ENCODE measurements at places on chromosomes 7 and 10.

DNA sequence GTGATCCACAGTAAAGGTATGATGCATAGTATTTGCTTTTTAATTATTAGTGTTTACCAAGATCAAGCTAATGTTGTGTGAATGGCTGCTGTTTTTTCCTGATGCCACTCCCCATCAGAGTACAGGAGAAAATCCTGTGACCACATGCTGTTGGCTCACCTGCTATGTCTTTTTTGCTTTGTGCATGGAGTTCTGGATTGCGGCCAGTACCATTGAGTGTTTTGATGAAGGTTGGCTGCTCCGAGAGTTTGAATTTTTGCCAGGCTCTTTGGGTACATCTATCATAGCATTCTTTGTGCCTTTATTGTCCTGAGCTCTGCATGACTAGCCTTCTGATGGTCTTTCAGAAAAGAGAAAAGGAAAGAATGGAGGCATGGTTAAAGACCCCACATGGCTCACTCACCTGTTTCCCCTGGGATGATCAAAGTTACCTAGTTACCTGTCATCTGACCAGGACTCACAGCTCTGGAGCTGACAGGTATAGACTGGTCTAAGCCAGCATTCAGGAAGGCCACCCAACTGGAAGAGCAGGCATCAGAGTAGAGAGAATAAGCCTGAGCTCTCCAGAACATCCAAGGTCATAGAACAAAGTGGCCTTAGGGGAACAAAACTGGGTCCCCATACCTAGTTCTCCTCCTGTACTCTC is 11.8 kb upstream of the SGPL1 start:
- DNase-seq = no peak

DNA sequence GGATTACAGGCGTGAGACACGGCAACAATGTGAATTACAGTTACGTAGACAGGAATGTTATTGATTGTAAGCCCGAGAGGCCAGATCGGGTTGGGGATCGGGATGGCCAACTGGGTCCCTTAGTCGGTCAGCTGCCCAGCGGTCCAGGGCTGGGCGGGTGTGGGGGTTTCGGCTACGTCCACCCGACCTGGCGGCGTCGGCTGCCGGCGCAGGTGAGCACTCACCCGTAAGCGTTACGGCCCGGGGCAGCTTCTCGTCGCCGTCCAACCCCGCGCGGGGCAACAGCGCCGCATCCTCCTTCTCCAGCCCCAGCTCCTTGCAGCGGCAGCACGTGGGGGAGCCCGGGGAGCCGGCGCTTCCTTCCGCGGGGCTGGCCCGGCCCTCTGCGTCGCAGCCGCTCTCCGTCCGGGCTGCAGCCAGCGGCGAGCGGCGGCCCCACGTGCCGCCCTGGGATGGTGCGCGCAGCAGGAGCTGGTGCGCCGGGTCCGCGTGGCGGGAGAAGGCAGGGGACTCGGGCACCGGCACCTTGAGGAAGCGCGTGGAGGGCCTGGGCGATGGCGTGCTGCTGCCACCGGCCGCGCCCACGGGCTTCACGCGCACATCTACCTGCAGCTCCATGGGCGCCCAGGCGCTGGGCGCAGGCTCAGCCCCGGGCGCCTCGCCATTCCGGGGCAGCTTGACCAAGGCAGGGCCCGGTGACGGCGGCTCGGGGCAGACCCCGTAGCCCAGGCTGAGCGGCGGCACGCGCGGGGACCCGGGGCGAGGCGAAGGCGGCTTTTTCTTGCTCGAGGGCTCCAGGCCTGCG is 609 bp downstream of the KLRG2 start:
- no peak for DNase-seq

GRCh38 chr10:89588671-89589070 is 53.3 kb upstream of the SLC16A12 start:
- DNase-seq = no peak

- no peak for DNase-seq
These were observed 95.4 kb upstream of the PRR15 start for GRCh38 chr7:29468196-29468595.

DNA sequence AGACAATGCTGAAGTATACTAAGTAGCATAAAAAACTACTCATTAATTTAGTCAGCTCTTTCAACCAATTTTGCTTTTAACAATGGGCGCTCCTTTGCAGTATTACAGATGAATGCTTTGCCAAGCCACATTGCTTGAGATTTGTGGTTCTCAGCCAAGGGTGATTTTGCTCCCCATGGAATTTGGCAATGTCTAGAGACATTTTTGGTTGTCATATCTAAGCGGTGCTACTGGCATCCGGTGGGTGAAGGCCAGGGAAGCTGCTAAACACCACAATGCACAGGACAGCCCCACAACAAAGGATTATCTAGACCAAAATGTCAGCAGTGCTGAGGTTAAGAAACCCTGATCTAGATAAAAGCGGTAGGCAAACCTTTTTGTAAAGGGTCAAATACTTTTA is 112.0 kb downstream of the UBE2H start:
- no peak for DNase-seq

DNA sequence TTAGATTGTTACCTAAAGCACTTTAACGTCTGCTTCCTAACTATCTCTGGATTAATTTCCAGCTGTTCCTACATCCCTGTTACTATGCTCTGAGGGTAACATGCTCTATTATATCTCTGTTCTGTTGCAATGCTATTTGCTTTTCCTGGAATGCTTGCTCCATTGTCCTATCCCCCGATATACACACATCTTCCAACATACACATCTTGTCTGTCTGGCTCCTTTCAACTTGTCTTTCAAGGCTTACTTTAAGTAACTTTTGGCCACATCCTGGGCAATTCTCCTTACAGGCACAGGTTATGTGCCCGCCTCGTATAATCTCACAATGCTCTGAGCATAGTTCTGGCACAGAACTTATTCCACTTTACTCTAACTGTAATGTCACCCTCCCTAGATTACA is 96.2 kb downstream of the CDK6 start:
- no peak for DNase-seq

DNA sequence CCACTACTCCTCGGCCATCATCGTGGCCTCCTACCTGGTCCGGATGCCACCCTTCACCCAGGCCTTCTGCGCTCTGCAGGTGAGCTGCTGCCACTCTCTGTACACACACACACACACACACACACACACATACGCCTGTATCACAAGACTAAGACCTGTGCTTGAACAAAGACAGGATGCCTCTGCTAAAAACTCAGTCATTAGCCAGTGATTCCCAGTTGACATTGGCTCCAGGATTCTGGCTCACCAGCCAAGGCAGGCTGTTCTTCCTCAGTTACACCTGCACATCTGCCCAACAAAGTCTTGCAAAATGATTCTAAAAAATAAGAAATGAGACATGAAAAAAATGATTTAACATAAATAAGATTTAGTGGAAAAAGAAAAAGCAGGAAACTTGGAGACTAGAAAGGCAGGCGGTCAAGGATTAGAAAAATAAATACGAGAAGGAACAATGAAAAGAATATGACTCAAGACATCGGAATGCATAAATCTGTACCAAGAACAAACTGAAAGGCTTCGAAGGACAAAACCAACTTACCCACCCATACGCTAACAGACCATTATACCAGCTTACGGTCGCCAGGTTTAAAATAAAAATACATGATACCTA is 7.4 kb upstream of the LRRC18 start:
- DNase-seq = no peak

DNA sequence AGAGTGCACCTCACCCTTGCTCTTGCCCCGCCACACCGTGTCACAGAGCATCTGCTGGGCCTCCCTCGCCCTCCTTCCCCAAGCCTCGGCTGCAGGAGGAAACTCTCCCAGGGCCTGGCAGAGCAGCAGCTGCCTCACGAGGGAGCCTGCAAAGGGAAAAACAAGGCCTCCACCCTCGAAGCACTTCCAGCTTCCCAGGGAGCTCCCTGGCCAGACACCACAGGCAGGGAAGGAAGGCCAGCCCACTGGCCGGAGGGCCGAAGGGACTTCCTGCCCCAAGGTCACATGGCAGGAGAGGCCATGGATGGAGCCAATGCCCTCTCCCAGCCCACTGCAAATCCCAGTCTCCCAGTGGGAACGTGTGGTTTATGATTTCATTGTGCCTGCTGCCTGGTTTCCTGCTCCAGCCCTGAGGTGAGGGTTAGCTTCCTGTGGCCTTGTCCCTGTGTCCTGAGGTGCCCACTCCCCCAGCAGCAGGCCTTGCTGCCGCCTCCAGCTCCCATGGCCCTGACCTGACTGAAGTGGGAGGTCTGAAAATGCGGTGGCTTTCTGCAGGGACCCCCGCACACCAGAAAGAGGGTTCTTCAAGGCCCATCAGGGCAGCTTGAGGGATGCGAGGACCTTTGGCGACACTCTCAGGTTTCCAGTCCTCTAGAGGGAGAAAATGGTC is 100.5 kb upstream of the PPIF start:
- no peak for DNase-seq

- no peak for DNase-seq
These were observed 5.9 kb upstream of the CAV1 start for GRCh38 chr7:116518961-116519360.

- DNase-seq = no peak
These were observed 809 bp downstream of the SLC13A1 start for GRCh38 chr7:123198668-123199652.

DNA sequence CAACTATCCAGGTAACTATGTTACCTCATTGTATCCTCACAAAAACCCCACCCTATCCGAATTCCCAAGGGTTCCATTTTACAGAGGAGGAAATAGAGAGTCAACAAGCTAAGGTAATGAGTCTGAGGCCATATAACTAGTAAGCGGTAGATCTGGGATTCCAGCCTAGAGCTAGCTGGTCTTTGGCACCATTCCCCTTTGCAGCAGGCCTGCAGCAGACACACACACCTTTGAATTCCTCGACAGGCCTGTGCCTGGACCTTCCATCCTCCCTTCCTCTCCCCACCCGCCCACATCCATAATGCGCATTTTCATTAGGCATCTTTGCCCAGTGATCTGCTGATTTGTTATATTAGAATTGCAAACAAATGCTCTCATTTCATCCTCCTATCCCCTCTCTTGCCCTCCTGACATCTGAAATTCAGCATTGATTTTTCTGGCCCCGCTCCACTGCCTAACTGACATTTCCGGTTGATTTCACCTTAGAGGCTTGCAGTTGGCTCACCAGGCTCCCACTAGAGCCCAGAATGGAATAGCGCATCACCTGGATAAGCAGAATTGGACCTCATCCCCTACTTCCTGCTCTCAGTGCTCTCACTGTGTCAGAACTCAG is 129.5 kb downstream of the PLXNA4 start:
- DNase-seq = no peak

- DNase-seq = no peak
These were observed 39.1 kb downstream of the DPYSL4 start for GRCh38 chr10:132225849-132226205.

DNA sequence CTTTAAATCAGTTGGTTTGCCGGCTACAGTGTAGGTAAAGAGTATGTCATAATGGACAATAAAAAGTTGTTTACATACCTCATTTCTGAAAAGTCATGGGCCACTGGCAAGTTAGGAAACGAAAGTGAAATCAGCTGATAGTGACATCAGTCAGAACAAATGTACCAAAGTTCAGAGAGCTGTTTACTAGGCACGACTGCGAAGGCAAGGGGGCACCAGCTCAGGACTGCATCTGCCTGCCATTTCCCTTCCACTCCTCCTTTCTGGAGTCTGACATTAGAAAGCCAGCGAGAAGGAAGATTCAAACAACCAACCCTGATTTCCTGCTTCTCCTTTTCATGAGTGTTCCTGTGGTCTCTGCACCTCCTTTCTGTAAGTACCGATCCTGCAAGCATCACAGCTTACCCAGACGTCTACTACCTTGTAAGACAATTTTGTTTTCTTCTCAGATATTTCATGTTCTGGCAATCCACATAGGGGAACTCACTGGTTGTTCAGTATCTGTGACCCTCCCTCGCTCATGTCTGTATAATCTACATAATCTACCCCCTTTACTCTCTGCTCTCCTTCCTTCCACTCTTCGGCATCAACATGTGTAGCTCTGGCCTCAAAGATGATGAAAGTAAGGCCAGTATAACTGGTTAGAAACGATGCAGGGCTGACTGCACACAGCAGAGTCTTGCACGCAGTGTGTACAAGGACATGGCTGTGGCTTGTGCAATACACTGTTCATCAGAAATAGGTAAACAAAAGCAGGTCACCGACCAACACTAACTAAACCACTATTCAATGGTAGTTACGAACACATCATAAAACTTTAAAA is at the start of gene TMEM140:
Gene TMEM140, plus strand, starts transcription at position 174 of the 823 bp plus-strand sequence. CDS start 16,370 bp downstream, outside the sequence.
- no peak for DNase-seq

GRCh38 chr7:82742163-82742562 is 298.6 kb upstream of the CACNA2D1 start:
- DNase-seq = no peak

- DNase-seq = no peak
These were observed 51.5 kb downstream of the PFKFB3 start for GRCh38 chr10:6254201-6254600.

DNA sequence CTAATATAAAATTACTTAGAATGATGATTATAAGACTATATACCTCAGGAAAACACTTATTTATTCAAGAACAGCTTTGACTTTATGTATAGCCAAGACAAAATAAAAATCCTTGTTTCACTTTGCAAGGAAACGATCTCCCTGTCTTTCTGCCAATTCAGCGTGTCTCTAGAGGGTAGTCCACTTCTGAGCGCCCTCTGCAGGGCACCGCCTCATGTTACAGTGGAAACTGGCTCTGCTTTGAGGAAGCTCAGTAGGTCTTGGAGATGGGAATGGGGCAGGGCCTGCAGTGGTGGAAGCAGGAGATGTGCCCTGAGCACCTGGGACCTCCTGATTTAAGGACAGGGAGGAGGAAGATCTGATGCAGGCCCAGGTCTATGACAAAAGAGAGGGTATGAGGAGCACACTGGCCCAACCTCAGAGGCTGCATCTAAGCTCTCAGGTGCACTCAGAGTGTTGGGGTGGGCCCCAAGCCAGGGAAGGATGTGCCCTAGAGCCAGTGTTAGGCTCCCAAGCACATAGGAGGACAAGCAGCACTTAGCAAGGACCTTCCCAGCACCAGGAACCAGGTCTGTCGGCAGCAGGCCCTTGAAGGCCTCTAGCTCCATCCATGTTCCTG is 481.0 kb downstream of the TNS3 start:
- peak; percentile 39 for DNase-seq

GRCh38 chr7:119065966-119066365 is 841.5 kb downstream of the ANKRD7 start:
- DNase-seq = no peak

DNA sequence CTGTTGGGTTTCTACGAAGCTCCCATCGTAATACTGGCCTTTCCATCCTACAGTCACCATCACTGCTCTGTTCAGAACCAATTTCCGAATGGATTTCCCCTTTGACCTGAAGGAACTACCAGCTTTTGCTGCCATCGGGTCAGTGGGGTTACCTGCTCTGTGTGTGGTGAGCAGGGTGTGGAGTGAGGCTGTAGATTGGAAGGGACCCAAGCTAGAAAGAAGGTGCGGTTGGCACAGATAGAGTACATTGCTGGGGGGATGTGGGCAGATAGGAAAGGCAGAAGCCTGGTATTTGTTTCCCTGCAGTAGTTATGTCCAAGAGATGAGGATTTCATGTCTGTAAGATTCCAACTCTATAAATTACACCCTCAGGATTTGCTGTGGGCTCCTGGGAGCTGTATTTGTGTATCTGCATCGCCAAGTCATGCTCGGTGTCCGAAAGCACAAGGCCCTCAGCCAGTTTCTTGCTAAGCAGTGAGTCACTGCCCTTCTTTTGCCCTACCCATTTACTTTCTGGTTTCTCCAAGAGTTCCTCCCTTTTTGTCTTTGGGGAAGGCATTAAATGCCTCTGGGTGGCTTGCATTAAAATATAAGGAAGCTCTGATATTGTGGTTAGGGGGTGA is 15.4 kb downstream of the CLCN1 start:
- no peak for DNase-seq

GRCh38 chr7:26162431-26162830 is 10.4 kb downstream of the NFE2L3 start:
- DNase-seq = no peak

- DNase-seq = no peak
These were observed 45.9 kb downstream of the TSPAN15 start for GRCh38 chr10:69497231-69497561.

GRCh38 chr7:156324201-156324600 is 316.4 kb upstream of the RNF32 start:
- no peak for DNase-seq
